Thymus (tissue), 14 donors: ENCODE measurements at places on chromosomes 7 and 10. TPM values are rescaled to one million over a fixed set of nuclear protein-coding genes. Genes with fewer than 3 reads are reported as not detected.

NUTM2A gene
- polyA plus RNA-seq, result 2.9 TPM

GRCh38 chr10:78973901-78974616 lies 94.7 kb upstream of the ZMIZ1 start:
- H3K4me3 ChIP-seq, result peak overlapping the region; percentile 52
- no peaks in the 10 kb centered on the region for H3K27me3 ChIP-seq
- no peaks in the 10 kb centered on the region for H3K36me3 ChIP-seq
- H3K27ac ChIP-seq, result peak overlapping the region; percentile 83
- peaks cover 43% of the 10 kb centered on the region for H3K4me1 ChIP-seq

GRCh38 chr10:125559210-125559609 lies 123.8 kb downstream of the TEX36 start:
- no peak for DNase-seq
- no peaks in the 10 kb centered on the region for H3K4me1 ChIP-seq
- H3K4me3 ChIP-seq, result no peak overlapping the region
- no peaks in the 10 kb centered on the region for H3K36me3 ChIP-seq
- no peaks in the 10 kb centered on the region for H3K27me3 ChIP-seq

- DNase-seq, result no peak
- no peak overlapping the region for H3K27ac ChIP-seq
- H3K4me1 ChIP-seq, result peaks cover 38% of the 10 kb centered on the region
- no peaks in the 10 kb centered on the region for H3K36me3 ChIP-seq
- H3K27me3 ChIP-seq, result no peaks in the 10 kb centered on the region
- H3K4me3 ChIP-seq, result no peak overlapping the region
These were observed 42.1 kb downstream of the CUX1 start for GRCh38 chr7:101859411-101860106.

GRCh38 chr7:17787257-17787656 lies 153.0 kb downstream of the SNX13 start:
- H3K36me3 ChIP-seq, result peaks cover 5% of the 10 kb centered on the region
- H3K4me3 ChIP-seq, result no peak overlapping the region
- no peaks in the 10 kb centered on the region for H3K4me1 ChIP-seq
- no peak for DNase-seq
- no peak overlapping the region for H3K27ac ChIP-seq

- H3K27ac ChIP-seq, result no peak overlapping the region
- no peak for DNase-seq
- peaks cover 18% of the 10 kb centered on the region for H3K4me1 ChIP-seq
- no peaks in the 10 kb centered on the region for H3K27me3 ChIP-seq
- no peak overlapping the region for H3K4me3 ChIP-seq
- no peaks in the 10 kb centered on the region for H3K36me3 ChIP-seq
These were observed 5.3 kb downstream of the GLRX3 start for GRCh38 chr10:130141460-130141859.

DNA sequence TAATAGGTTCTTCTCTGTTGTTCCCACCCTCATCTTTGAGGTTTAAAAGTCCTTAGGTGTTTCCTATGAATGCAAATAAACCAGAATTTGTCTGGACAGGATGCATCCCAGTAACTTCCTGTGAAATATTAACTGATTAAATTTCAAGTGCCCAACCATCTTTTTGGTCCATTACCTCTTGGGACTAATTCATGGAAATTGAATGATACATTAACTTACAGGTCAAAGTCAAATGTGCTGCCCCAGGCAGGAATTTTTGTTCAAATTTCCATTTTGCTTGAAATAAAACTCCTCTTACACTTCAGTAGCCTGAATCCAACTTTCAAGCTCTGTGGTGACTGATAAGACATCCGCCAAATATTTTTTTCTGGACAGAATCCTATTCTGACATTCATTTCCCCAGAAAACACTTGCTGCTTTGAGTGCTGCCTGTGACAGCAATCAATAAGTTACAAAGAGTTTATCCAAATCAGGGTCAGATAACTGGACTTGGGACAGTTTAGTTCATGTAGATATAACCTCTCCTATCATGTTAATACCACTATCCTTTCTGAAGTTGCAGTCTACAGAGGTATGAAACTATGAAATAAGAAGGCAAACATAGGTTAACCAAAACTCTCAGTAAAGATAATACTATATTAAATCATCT lies 383.5 kb downstream of the POM121L12 start:
- H3K4me3 ChIP-seq, result no peak overlapping the region
- no peak overlapping the region for H3K27ac ChIP-seq
- H3K36me3 ChIP-seq, result no peaks in the 10 kb centered on the region
- no peaks in the 10 kb centered on the region for H3K27me3 ChIP-seq
- H3K4me1 ChIP-seq, result no peaks in the 10 kb centered on the region

- H3K36me3 ChIP-seq, result no peaks in the 10 kb centered on the region
- H3K4me3 ChIP-seq, result no peak overlapping the region
- no peaks in the 10 kb centered on the region for H3K4me1 ChIP-seq
- H3K27me3 ChIP-seq, result no peaks in the 10 kb centered on the region
- DNase-seq, result no peak
These were observed 326.6 kb upstream of the KLF6 start for GRCh38 chr10:4111643-4112042.

- DNase-seq, result no peak
- H3K27me3 ChIP-seq, result no peaks in the 10 kb centered on the region
- H3K27ac ChIP-seq, result no peak overlapping the region
- no peak overlapping the region for H3K4me3 ChIP-seq
- H3K36me3 ChIP-seq, result no peaks in the 10 kb centered on the region
These were observed 10.4 kb upstream of the TNKS2 start for GRCh38 chr10:91787810-91788209.

DNA sequence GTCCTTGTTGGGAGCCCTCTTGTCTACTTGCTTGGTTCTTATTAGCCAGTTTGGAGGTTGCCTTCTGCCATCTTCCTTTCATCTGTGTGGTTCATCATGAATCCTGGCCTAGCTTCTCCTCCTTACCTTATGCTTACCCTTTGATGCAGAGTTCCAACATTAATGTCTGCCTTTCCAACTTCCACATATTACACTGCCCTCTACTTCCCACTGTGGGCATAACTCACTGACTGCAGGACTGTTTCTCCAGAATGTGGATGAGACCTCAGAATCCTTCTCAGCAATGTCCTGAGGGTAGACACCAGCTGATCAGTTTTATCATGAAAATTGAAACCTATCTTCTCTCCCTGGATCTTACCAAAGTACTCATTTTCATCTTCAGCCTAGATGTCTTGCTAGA lies 491.0 kb downstream of the LRMDA start:
- H3K4me1 ChIP-seq, result no peaks in the 10 kb centered on the region
- H3K27me3 ChIP-seq, result no peaks in the 10 kb centered on the region
- no peak for DNase-seq
- H3K4me3 ChIP-seq, result no peak overlapping the region
- H3K36me3 ChIP-seq, result no peaks in the 10 kb centered on the region
